Retina (tissue), 1 donor: ENCODE measurements at places on chromosomes 11 and 22.

GRCh38 chr11:62370743-62371440 is 33.6 kb downstream of the ASRGL1 start:
- DNase-seq, result no peak

DNA sequence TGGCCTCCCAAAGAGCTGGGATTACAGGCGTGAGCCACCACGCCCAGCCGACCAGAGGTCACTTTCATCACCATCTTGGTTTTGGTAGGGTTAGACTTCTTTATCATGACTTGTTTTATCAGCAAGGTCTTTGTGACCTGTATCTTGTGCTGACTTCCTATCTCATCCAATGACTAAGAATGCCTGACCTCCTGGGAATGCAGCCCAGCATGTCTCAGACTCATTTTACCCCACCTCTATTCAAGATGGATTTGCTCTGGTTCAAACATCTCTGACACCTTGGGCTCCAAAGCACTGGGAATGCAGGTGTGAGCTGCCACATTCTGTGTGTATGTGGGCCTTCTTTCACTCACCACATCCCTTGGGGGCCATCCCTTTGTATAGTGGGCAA is 5.1 kb upstream of the TALDO1 start:
- no peak for DNase-seq

DNA sequence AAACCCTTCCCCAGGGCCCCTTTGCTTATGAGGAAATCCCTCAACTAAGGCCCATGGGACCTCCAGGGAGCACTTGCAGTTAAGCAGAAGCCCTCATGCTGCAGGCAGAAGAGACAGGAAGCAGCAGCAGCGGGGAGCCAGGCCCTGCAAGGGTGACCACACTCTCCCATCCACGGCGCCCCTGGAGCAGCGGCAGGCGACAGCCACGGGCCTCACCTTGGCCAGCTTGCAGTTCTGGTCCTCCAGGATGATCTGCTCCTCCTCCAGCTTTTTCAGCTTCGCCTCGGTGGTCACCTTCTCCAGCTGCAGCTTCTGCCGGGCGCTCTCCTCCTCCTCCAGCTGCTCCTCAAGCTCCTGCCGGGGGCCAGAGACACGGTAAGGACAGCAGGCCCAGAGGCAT is 47.0 kb downstream of the APOL1 start:
- no peak for DNase-seq

- DNase-seq, result no peak
These were observed 671 bp upstream of the PICALM start for GRCh38 chr11:86069408-86070101.

DNA sequence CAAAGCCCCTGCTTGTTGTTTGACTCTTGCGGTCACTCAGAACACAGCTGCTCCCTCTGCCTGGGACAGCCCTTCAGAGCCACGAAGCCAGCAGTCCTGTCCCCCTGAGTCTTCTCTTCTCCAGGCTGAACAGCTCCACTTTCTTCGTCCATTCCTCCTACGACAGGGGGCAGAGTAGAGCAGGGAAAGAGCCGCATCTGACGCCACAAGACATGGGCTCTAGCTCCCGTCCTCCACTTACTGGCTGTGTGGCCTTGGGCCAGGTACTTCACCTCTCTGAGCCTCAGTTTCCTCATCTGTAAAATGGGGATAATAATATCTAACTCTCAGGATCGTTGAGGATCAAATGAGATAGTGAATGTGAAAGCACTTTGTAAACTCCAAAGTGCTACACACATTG is 29.9 kb downstream of the CHRDL2 start:
- no peak for DNase-seq

GRCh38 chr11:85809863-85810262 is 1.1 kb downstream of the SYTL2 start:
- DNase-seq, result peak; percentile 61

GRCh38 chr11:67366546-67366945 is 6.9 kb downstream of the CLCF1 start:
- DNase-seq, result no peak
